Central memory CD4-positive, alpha-beta T cell (primary cell): ENCODE measurements at places on chromosomes 3 and 15.

GRCh38 chr15:43249699-43250203 is 17.0 kb downstream of the TGM5 start:
- DNase-seq: no peak

GRCh38 chr3:102059145-102059943 is 210.0 kb downstream of the NFKBIZ start:
- DNase-seq: no peak

DNA sequence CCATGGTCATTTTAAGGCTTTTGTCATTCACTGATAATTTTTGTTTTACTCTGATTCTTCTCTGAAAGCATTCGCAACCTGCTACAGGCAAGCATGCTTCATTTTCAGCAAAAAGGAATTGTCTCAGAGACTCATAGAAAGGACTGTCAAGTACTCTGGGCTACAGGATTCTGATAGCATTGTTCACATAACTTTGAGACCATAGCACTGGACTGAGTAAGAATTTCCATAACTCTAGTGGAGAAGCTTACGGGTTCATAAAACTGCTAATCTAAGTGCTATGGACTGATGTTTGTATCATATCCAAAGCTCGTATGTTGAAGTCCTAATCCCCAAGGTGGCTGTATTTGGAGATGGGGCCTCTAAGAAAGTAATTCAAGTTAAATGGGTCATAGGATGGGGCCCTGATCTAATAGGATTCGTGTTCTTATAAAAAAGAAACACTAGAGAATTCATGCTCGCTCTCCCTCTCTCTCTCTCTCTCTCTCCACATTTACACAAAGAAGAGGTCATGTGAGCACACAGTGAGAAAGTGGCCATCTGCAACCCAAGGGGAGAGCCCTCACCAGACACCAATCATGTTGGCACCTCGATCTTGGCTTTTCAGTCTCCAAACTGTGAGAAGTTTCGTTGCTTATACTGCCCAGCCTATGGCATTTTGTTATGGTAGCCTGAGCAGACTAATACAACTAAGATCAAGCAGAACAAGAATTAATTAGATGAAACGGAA is 60.4 kb downstream of the CRYGS start:
- DNase-seq: no peak

DNA sequence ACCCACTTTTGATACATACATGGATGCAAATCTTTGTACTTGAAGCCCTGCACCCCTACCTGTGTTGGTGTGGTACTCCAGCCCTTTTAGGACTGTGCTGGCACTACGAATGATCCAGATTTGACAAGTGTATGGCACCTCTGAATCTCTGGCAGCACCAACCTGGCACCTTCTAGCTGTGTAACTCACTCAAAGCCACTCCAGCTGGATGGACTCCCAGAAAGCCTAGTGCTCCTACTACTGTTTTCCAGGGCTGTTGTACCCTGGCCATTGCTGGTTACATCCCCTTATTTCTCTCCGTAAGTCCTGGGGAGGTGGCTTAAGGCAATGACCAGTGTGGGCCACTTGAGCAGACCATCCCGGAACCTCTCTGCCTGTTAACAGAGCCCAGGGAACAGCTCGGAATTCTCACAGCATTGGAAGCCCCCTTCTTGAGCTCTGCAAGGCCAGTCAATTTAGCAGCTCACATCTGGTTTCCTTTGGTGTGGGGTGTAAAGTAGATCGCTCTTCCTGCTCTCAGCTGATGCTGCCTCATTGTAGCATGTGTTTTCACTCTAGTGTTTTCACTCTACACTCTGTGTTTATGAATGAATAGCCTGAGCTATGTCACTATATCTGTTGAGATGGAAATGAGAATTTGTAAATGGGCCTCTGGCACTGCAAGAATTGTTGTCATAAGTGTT is 12.2 kb downstream of the CALML4 start:
- DNase-seq: no peak

DNA sequence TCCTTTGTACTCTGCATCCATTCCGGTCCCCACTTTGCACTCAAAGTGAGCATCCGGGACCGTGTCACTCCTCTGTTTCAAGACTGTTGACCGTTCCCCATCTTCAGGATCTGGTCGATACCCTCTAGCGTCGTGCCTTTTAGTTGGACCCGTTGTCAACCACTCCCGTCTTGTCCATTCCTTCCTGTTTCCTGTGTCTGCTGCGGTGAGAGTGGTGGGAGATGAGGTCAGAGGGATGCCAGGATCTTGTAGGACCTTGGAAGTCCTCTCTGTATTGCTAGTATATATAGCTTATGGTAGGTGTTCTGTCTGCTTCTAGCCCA is 624 bp downstream of the BRK1 start:
- DNase-seq: no peak

DNA sequence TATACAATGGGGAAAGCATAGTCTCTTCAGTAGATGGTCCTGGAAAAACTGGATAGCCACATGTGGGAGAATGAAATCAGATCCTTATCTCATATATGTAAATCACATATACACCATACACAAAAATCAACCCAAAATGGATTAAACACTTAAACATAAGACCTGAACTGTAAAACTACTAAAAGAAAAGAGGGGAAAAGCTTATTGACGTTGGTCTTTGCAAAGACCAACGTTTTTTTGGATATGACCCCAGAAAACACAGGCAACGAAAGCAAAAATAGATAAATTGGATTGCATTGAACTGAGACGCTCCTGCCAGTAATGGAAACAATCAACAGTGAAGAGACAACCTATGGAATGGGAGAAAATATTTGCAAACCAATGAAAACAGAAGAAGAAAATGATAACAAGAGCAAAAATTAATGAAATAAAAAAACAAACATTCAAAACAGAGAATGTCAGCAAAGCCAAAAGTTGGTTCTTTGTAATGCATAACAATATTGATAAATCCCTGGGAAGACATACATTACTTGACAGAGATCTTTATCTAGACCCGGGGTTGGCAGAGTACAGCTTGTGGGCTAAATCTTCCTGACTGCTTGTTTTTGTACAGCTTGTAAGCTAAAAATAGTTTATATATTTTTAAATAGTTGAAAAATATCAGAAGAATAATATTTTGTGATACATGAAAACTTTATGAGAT is 86.9 kb downstream of the NEO1 start:
- no peak for DNase-seq

DNA sequence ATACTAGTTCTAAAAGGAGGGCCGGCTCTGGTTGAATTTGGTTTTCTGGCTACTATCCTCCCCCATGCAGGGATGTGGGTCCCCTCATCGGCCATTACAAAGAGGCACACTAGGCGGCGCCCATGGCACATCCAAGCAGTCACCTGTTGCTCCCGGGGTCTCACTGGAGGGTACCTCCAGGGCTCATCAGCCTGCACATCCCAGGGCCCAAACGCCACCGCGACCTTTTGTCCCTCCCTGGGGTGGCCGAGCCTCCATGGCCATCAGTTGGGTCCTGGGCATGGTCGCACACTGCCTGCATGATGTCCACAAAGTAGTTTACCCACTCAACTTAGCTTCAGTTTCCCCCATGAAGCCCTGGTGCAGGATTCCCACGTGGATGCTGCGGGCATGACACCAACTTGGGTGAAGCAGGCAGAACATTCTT is 28.3 kb downstream of the IDH3A start:
- no peak for DNase-seq

DNA sequence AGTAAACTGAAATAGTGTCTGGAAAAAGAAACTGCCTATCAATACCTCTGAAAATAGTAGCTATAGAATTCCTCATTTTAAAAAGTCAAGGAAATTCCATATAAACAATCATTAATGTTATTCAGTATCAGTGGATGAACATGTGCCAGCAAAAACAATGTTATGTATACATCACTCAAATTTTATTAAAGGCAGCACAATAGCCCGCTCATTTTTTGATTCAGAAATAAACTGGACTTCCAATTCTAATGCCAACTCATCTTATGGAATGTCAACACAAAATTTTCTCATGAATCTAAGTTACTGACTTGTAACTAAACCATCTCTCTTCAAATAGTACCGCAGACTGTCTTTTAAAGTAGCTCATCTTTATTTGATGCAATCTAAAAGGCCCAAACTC is 19.0 kb downstream of the THBS1 start:
- no peak for DNase-seq

DNA sequence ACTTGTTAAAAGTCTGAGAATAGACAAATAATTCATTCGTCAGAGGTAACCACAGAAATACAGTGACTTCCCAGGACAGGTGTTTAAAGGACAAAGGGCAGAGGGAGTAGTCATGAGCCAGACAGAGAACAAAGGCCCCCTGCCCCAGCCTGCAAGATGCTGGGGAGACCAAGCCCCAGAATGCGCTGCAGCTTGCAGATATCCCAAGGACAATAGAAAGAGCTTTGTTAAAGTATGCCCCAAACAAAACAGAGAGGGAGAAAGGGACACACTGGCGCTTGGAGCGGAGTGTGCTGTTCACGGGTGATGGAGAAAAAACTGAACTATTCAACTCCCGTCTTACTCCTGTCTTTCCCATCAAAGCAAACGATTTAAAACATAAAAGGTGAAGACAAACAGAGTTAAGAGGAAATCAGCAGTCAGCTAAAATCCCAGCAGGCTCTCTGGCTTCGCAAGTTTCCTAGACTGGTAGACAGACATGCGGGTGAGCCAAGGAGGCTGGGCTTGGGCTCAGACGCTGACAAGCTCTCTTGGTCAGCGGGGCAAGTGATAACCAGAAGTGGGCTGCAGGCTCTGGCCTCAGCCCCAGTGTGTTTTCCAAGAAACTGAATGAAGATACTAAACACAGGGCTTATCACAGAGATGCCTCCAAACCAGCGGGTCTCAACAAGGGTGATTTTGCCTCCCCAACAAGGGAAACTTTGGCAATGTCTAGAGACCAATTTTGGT is 130.1 kb downstream of the UACA start:
- DNase-seq: no peak

GRCh38 chr15:43877371-43877770 is 50.6 kb downstream of the WDR76 start:
- DNase-seq: no peak

DNA sequence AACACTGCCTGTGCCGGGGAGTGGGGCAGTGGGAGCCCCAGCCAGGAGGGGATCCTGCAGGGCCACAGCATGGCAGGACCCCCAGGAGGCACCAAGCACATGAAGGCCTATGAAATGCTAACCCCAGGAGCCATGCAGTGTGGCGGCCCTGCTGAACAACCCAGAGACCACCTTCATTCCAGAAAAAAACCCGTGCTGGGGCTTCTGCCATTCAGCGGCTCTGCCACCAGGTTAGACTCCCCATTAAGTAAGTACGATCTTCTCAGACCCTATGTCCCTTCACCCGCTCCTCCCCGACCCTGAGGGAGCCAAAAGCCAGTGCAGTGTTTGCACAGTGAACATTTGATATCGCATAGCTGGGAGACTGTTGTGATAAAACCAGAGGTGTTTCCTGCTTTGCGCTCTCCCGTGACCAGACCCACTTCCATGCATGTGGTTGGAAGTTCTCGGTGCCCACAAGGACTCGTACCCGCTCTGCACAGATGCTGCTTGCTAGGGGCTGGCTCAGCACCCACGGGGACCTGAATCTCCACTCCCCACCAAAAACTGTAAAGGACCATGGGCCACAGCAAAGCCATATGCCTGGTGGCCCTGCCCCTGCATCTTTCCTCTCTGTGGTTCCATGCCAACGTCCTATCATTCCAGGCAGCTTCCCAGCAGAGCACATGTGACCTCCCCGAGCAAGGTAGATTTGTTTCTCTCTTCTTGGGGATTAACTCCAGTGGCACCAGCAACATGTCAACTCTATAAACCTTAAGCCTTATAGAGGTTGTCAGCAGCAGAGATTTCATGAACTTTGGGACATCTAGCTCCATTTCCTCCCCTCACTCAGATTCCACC is 5.3 kb downstream of the PLA2G4D start:
- no peak for DNase-seq

DNA sequence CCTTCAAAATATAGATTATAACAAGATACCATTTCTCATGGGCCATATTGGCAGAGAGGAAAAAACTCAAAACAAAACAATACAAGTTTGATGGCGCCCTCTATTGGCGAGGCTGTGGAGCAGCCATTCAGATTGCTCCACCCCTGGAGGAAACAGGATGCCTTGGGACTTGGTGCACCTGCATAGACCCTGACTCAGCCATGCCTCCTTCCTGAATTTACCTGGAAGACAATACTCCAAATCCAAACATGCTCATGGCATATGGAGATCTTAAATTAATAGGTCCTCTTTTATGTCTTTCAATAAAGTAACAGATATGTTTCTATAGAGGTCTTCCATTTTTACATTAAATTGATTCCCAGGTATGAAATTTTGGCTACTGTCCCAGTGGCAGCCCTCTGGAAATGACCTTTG is 90.0 kb downstream of the APBA2 start:
- DNase-seq: peak; percentile 58

GRCh38 chr3:37964716-37965115 is 25.9 kb upstream of the VILL start:
- DNase-seq: no peak

- no peak for DNase-seq
Measured at GRCh38 chr15:29208352-29208751, 61.3 kb downstream of the NSMCE3 start.

DNA sequence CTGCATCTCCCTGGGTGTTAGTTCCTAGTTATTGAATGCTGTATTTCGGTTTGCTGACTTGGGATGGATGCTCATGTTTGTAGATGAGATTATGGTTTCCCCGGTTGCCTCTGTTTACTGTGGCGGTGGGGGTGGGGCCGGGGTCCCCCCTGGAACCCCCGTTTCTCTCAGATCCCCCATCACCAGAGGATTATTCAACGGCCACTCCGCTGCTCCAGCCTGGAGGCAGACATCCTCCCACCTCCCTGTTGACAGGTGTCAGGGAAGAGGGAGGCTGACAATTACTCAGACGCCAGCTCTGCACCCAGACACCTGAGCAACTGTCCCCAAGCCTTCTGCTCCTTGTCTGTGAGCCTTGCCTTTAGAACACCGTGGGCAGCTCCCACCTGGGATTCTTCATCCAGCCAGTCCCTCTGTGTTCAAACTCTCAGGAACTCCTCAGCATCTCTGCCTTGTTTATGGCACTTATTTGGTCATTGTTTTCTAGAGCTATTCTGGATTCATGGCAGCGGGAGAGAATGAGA is 95.9 kb upstream of the PRR20G start:
- no peak for DNase-seq

- DNase-seq: peak; percentile 52
Measured at GRCh38 chr3:39378088-39378487, 5.1 kb upstream of the SLC25A38 start.

DNA sequence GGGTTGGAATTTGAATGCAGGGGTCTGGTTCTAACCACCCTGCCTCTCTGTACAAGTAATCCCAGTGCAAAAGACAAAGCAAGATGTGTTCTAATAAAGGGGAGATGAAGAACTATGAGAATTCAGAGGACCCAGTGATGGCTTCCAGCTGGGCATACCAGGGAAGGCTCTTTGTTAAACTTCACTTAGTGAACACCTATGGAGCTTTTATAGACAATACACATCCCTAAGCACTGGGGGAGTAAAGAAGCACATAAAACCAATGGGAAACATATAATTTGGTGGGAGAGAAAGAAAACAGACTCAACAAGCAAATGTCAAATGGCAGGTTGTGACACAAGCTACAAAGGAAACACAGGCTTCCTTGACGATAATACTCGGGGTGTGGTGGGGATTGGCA is 47.9 kb upstream of the RNU6-1 start:
- DNase-seq: no peak

DNA sequence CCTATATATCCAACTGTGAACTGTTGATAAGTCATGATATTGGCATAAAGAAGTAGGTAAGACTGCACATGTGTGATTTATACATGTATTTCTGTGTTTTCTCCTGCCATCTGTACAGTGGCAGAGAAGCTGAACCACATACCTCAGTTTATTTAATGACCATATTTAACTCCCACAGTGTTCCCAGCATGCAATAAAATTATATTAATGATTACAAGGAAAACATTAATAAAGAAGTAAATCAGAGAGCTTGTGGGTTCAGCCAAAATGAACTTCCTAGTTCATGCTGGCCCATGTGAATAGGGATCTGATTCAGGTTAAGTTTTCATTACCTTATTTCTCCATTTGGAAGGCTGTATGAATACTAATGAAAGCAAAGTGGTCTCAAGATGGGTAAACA is 439.2 kb downstream of the CNTN6 start:
- DNase-seq: no peak
